ENCODE measurements at places on chromosomes 13 and 19.

DNA sequence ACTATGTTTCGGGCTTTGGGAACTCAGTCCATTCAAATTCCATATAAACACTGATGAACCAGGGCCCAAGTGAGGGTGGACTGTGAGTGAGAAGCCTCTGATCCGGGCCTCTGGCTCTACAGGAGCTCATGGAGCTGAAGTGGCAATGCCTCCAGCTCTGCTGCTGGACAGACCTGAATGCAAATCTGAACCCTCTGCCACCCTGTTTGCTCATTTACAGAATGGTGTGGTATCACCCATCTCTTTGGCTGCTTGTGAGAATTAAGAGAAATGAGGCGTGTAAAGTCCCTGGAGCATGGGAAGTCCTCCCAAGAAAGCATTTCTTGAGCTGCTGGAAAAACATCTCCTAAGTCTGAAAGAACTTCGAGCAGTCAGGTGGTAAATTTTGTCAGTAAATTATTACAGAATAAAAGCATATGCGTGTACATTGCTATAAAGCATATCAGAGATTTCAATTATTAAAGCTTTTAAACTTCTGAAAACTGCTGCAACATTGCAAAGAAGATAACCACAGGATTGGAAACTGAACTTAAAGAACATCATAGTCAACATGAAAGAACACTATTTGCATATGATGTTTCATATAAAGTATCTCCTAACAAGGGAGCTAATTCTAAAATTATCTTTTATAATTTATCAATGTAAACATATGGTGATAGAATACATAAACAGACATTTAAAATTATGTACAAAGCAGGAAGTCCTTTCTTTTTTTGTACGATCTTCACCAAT is 369.0 kb downstream of the UQCRFS1 start:
- no peak for DNase-seq

- DNase-seq, result no peak
Measured at GRCh38 chr13:33545492-33545891, 259.9 kb upstream of the STARD13 start.

DNA sequence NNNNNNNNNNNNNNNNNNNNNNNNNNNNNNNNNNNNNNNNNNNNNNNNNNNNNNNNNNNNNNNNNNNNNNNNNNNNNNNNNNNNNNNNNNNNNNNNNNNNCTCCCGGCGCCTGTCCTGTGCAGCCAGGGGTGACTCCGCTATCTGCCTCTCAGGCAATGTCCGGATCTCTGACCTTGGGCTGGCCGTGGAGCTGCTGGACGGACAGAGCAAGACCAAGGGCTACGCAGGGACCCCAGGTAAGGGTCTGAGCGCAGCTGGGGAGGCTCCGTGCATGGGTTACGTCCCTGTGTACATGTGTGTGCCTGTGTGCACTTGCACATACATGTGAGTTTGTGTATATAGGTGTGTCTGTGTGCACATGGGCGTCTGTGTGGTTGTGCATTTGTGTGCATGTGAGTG is 36.1 kb upstream of the TMEM255B start:
- no peak for DNase-seq

GRCh38 chr13:71798707-71799106 is 68.3 kb downstream of the DACH1 start:
- no peak for DNase-seq

- DNase-seq, result no peak
Measured at GRCh38 chr13:73957889-73958288, 176.3 kb downstream of the KLF12 start.

DNA sequence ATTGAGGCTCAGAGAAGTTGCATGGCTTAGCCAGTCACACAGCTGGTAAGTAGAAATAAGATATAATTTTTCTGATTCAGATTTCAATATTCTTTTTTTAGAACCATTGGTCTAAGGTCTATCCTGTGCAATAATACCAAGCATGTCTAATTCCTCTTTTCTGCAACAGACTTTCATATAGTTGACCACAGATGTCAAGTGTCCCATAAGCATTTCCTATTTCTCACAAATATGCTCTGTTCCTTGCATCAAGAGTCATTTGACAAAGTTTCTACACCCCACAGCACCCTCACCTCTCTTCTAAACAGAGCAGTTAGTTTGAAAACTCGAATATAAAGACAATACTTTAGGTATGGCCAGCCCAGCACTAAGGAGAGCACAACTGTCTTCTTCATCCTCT is 26.8 kb upstream of the SACS start:
- no peak for DNase-seq
